CD4-positive, alpha-beta T cell treated with Interferon alpha-2 for 1 hour (primary cell): ENCODE measurements at places on chromosomes 3 and 15.

- no peak for DNase-seq
These were observed 93.1 kb downstream of the GMPS start for GRCh38 chr3:155963570-155963969.

DNA sequence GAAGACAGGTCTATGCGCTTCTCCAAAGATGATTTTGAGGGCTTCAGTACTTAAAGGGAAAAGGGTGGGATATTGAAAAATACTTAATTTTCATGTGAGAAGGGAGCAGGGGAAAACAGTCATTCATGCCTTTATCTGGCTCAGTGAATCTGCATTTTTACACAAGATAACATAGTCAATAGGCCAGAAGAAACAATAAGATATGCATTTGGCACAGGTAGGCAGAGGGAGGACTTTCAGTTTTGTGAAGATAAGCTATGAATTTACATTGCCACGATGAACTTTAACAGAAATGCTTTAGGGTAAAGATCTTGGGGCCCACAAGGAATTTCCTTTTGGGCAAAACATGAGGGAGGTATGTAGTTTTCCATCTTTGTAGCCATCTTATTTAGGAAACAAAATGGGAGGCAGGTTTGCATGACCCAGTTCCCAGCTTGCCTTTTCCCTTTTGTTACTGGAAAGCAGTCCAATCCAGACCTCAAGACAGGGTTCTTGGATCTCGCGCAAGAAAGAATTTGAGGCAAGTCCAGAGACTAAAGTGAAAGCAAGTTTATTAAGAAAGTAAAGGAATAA lies 504.2 kb downstream of the IGSF11 start:
- DNase-seq: no peak

- no peak for DNase-seq
These were observed 222.1 kb downstream of the FAM43A start for GRCh38 chr3:194907811-194908210.

GRCh38 chr15:67175643-67176071 lies 78.8 kb downstream of the AAGAB start:
- DNase-seq: peak; percentile 34

DNA sequence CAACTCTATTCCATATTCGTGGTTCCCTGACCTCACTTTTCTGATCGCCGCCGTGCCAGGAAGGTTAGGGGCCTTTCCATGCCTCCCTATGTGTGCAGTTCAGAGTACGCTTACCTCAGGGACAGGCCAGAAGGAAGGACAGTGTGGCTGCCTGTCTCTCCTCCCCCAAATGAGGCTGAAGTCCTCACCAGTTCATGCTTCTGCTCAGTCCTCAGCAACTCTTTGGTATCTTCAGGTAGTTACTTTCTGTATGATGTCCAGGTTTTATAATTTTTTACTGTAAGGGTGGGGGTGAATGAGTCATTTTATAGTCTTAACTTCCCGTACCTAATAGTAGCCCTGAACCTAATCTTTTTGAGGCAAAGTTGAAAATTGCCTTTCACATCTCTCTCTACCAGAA lies 98.7 kb downstream of the VPS8 start:
- no peak for DNase-seq

DNA sequence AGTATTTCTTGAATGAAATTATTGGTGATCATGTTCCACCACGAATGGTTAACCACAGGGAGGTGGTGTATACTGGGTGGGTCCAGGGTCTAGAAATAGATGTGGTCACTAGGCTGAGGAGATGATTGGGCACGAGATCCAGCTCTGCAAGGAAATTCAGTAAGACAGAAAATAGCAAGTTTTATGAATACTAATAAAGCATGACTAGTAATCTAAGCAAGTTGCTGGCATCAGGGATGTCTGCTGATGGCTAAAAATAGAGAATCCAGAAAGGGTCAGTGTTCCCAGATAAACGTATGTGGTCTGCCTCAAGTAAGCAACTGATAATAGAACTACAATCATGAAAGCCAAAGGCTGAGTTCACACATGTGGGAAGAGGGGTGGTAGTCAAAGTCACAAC lies 108.3 kb upstream of the FRMD4B start:
- no peak for DNase-seq

DNA sequence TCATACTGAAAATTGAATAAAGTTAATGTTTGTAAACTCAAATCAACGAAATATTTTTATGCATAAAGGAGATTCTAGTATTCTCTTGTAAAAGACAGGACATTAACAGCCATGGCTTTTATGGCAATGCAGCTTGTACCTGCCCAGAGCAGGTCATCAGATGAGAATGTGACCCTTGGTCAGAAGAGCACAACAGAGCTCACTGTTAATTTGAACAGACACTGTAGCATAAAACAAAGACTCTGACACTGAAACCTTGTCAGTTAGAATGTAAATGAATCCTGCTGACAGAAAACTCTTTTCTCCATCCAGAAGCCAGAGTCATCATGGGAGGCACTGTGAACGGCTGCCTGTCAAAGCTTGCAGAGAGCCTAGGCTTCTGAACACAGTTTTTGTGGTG lies 410.6 kb downstream of the RAP2B start:
- DNase-seq: no peak

DNA sequence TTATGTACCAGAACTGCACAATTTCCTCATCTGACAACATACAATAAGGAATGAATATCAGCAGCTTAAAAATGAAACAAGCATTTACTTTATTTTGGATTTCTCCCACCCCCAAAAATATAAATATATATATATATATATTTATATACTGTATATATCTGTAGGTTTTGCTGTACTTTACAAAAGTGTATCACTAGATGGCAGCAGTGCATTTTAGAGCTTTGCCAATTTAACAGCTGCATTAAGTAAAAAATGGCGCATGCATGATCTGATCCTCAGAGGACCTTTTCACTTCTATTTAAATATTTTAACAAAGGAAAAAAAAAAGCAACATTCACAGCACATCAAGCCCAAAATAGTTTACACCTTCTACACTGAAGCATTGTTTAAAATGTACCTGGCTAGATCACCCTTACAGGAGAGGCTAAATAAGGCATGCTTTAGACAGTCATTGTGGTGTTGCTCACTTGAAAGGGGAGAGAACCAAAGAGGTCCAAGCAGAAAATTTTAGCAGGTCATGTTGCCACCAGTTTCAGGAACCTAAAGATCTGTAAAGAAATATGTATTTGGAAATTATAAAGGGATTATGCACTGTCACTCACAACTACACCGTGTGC lies 72.6 kb downstream of the NPTN start:
- DNase-seq: no peak

DNA sequence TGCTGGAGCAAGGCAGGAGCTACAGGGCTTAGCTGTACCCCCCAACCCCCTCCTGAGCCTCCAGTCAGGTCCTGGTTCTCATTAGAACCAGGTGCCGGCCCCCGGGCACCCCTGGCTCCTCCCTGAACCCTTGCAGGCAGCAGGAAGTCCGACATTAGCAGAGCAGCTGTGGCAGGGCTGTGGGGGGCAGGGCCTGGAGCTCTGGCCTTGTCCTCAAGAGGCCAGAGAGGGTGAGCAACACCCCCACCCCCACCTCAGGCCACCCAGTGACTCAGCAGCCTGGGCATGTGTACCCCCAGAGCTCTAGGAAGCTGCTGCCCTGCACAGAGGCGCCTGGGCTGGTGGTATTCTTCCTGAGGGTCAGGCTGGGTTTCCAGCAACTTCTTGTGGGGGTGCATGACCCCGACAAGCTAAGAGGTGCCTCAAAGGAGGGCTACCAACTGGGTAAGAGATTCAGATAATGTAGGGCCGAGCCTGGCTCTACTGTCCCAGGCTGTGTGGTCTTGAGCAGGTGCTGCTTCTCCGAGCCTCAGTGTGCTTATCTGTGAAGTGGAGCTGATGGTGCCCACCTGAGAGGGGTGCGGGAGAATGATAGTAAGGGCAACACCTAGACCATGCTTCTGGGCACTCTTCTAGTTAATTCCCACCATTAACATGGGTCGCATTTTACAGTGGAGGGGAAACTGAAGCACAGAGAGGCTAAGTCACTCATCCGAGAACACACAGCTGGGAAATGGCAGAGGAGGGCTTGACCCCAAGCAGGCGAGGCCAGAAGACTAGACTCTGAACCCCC lies 16.0 kb downstream of the H1-8 start:
- DNase-seq: no peak

DNA sequence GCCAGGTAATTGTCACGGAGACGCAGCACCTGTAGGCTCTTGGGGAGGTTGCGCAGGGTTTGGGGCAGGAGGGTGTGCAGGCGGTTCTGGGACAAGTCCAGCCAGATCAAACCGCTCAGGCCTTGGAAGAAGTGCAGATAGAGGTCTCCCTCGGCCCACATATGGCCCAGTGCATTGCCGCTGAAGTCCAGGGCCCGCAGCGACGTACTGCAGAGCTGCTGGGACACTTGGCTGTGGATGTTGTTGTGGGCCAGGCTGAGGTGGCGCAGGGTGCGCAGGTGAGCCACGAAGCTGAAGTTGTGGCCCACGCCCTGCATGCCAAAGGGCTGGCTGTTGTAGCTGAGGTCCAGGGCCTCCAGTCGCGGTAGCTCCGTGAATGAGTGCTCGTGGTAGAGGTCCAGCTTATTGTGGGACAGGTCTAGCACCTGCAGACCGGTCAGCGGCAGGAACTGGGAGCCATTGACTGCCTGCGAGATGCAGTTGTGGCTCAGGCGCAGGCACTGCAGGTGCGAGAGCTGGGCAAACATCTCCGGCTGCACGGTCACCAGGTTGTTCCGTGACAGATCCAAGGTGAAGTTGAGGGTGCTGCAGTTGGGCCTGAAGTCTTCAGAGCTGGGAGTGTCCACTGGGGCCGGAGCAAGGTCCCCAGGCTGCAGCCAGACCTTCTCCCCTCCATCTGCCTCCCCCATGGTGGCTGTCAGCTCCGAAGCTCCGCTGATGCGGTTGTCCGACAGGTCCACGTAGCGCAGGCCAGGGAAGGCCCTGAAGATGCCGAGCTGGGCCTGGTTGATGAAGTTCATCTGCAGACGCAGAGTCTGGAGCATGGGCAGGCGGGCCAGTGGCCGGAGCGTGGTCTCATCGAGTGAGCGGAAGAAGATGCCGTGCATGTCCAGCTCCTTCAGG lies 2.9 kb downstream of the TLR9 start:
- no peak for DNase-seq

DNA sequence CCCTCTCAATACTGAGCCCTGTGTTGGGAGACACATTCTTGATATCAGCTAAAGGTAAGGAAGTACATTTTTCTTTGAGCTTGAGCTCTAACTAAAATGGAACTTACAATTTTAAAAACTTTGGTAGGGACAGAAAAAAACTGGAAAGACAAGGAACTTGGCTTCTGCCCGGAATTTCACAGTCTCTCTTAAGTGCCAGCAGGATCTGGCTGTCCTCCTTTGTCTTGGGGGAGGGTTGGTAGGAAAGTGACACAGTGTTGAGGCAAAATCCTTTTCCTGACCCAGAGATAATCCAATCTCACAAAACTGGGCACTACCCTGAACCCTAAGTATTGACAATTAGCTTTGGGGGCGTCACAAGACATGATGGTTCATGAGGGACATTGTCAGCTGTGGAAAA lies 45.3 kb downstream of the ZPLD1 start:
- DNase-seq: no peak

GRCh38 chr3:186973702-186974101 lies 43.4 kb downstream of the ST6GAL1 start:
- no peak for DNase-seq

- DNase-seq: no peak
These were observed 232.4 kb upstream of the WNT5A start for GRCh38 chr3:55719508-55719907.

DNA sequence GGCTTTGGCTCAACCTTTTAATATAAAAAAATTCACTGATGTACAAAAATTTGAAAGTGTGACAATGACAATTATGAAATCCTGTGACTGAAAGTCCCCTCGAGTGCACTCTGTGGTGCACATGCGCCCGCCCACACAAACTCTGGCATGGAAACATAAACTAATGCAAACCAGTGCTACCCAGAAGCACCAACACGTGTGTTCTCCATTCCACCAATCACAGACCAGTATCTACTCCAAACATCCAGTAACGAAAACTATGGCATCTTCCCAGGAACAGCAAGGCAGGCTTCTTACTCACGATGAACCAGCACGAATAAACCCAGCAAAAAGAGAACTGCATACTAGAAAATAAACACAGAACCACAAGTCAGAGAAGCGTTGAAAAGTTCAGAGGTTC lies 11.7 kb upstream of the NMB start:
- no peak for DNase-seq

GRCh38 chr15:57218826-57219576 lies 157.3 kb upstream of the CGNL1 start:
- DNase-seq: no peak

DNA sequence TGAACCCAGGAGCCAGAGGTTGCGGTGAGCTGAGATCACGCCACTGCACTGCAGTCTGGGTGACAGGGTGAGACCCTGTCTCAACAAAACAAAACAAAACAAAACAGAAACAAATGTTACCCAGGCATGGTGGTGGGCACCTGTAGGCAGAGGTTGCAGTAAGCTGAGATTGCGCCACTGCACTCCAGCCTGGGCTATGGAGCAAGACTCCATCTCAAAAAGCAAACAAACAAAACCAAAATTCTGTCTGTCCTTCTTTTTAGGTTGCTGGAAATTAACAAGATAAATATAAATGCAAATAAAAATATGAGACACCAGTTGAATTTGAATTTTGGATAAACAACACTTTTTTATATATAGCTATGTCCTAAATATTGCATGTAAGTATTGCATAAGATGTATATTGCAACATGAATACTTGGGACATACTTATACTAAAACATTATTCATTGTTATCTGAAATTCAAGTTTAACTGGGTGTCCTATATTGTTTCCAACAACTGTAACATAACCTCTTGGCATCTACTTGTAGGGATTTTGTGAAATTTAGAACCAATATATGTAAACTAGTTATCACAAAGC lies 4.7 kb upstream of the CEP97 start:
- no peak for DNase-seq

DNA sequence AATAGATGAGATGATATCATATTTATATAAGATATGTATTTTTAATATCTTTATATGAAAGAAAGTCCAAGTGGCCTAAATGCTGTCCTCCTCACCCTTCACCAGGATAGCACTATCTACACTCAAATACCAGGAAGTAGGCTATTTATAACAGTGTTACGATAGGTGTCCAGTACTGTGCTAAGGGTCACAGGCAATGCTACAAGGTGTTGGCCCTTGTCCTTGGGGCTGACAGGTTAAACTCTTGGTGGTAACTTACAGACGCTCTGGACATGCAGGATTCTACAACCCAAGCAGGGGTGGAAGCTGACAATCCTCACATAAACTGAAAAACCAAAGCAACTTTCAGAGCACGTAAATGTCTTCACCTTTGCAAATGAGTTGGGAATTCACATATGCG lies 22.3 kb downstream of the NCEH1 start:
- DNase-seq: no peak

- no peak for DNase-seq
These were observed 6.3 kb upstream of the TRIM59 start for GRCh38 chr3:160455846-160456245.
